ENCODE measurements at places on chromosomes 13 and 19.
A peak's percentile ranks its signal among the peaks of the same experiment; 100 is the strongest.

DNA sequence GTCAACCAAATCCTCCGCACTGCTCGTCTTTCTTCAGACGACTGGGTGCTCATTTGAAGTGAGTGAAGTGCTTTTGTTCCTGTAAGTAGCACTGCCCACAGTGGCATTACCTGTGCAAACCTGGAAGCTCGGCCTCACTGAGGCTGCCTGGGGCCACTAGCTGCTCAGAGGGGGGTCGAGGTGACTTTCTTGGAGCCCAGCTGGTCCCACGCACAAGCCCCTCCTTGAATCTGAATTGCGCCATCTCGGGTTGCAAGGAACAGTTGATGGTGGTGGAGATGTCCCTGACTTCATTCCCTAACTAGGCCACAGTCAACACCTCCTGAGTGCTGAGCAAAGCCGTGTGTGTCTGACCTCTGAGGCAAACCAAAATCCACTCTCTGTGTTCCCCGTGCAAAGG, 79.3 kb upstream of the GPR183 start:
- DNase-seq, result no peak

DNA sequence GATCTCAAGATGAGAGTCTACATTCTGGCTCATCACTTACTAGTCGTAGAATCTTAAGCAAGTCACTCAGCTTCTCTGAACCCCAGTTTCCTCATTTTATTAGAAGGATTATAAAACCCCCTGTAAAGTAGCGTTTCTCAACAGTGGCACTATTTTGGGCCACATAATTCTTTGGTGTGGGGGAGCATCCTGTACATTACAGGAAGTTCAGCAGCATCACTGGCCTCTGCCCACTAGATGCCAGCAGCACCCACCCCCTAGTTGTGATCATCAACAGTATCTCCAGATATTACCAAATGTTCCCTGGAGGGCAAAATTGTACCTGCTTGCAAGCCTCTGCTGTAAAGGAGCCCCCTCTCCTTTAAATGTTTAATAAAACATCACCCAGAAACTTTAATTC, 22.6 kb downstream of the STARD13 start:
- DNase-seq, result peak; percentile 47

DNA sequence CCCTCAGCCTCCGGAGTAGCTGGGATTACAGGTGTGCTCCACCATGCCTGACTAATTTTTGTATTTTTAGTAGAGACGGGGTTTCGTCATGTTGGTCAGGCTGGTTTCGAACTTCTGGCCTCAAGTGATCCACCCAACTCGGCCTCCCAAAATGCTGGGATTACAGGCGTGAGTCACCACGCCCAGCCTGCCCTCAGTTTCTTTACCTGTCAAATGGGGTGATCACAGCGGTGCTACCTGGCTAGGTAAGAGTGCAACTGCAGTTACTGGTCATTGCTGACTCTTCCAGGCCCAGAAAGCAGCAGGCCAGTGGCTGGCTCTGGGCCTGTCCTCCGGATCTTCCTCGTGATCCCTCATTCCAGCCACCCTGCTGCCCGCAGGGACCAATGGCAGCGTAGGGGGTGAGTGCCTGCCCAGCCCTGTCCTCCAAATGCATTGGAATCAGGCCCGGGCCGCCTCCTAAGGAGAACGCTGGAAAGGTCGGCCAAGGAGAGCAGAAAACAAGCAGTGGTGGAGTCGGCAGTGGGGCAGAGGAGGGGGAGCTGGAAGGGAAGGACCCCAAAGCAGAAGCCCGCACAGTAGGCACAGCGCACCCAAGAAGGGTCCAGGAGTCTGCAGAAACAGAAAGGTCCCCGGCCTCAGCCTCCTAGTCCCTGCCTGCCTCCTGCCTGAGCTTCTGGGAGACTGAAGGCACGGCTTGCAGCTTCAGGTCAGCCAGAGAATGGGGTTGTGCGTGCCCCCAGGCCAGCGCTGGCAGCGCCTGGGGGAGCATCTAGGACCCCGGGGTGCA, 1.8 kb upstream of the SLC27A1 start:
- no peak for DNase-seq

DNA sequence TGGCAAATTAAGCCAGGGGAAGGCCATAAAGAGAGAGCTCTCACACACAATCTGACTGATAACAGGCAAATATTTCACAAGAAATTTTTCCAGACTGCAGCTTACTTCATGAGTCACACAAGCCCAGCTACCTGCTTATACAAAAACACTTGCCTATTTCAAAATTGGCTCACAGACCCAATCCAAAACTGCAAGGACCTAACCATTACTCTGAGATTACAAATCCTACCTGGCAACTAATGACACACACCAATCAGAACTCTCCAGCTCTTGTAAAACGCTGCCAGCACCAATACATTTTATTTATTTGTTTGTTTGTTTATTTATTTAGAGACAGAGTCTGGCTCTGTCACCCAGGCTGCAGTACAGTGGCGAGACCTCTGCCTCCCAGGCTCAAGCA, 18.1 kb upstream of the ZFP82 start:
- DNase-seq, result peak; percentile 4

GRCh38 chr13:83531022-83531421, 351.3 kb downstream of the SLITRK1 start:
- no peak for DNase-seq

- DNase-seq, result peak; percentile 26
Measured at GRCh38 chr19:43425567-43426392, 11.1 kb downstream of the TEX101 start.

DNA sequence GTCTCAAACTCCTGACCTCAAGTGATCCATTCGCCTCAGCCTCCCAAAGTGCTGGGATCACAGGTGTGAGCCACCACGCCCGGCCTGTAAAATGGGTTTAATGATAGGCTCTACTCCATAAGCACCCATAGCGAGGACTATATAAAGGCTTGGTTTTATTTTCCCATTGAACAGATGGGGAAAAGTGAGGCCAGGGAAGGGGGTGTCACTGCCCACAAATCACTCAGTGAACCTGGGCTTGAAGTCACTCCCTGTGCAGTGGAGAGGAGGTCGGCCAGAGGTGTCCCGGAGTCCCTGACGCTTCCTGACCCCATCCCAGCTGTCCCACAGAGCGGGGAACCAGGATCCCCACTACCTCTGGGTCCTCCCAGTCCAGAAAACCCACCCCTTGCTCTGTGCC, 14.9 kb downstream of the TLE2 start:
- DNase-seq, result no peak

DNA sequence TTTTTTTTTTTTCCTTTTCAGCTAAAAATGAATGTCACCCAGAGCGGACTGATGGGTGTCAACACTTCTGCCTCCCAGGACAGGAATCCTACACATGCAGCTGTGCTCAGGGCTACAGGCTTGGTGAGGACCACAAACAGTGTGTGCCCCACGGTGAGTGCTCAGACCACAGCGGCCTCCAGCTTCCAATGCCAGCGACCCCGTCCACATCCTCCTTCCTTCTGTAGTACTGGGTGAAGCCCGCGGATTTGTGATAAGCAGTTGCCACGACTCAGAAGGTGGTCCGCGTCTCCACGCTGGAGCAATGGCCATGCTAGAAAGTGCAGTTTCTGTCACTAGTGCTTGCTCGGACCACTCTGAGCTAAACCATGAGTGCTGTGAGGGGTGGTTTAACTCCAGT, 6.0 kb downstream of the PROZ start:
- DNase-seq, result peak; percentile 38

- no peak for DNase-seq
Measured at GRCh38 chr19:21127898-21128297, 13.9 kb upstream of the ZNF431 start.

GRCh38 chr13:77358001-77358400, 31.1 kb upstream of the MYCBP2 start:
- DNase-seq, result no peak

GRCh38 chr19:38389101-38389925, 816 bp downstream of the SPRED3 start:
- no peak for DNase-seq
